COR-L47 (cell line): ENCODE measurements at places on chromosomes 7 and 10.
A peak's percentile ranks its signal among the peaks of the same experiment; 100 is the strongest.

GRCh38 chr7:139916717-139917395, 87.8 kb downstream of the TBXAS1 start:
- no peak for DNase-seq

DNA sequence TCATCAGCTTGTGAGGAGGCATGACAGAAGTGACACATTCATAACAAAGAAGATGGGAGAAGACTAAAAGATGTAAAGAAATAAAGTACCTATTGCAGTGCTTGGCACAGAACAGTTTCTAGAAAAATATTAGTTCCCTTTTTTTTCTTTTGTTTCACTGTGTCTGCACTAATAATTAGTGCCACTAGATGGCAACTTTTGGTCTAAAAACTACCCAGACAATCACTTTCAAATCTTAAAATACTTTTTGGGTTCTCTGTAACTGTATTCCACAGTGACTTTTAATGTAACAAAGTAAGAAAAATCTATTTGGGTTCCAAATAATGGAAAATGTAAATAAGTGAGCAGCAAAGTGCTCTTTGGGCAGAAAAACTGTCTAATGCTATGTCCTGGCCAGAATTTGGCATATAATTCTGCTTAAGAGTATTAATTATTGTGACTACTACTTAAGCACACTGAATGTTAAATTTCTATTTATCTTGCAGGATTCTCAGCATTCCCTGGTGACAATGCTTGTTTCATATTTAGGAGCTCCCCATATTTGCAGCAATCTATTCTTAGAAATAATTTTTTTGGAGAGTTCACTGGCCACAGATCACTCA, 134.8 kb upstream of the KIF5B start:
- no peak for DNase-seq

- DNase-seq: no peak
These were observed 341.6 kb downstream of the ABCA13 start for GRCh38 chr7:48512892-48513291.

DNA sequence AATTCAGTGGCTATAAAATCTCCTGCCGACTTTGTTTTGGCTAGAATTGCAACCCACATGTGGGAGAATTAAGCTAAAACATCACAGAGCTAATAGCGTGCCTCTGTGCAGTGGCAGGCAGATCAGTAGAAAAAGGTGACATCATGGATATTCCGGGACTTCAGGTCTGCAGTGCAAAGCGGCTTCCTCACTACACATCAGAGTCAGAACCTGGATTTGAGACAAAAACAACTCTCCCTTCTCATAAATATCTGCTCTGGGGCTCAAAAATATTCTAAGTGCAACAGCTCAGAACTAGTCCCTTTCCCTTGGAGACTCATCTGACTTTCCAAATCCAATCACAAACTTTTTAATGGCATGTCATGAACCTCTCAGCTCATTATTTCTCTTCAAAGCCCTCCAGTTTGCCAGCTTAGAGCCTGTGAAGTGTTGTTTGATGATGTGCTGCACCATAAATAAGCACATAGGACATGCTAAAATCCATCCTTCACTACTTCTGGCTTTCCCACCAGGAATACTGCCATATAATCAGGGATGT, 337.1 kb downstream of the RNLS start:
- no peak for DNase-seq

DNA sequence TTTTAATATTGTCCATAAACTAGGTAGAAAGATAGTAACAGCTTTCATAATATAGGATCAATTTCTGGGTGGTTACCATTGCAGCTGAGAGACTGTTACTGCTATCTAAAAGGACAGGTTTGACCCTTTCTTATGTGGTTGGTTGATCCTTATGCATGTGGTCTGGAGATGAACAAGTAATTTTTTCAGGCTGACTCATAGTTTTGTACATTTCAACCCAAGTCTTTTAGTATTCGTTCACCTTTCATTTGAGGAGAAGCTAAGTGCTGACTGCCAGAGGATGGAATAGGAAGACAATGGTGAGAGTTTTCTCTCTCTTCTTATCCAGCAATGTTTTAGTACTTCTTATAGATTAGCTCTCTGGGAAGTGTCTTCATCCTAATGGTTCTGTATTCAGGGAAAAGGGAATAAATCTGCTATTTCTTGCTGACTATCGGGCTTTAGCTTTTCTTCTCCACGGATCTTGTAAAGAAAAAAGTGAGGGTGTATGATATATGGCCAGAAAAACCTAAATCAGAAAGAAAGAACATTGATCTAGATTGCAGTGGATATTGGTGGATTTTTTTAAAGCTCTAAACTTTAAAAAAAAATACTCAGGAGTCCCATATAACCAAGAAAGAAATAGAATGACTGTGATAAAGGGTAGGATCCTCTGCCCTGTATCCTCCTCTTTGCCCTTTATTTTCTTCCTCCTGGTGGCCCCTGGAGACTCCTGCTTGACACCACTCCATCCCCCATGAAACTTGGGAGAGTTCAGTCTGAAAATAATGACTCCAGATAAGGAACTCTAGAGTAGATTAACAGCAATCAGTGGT, 88.0 kb downstream of the CPED1 start:
- no peak for DNase-seq

DNA sequence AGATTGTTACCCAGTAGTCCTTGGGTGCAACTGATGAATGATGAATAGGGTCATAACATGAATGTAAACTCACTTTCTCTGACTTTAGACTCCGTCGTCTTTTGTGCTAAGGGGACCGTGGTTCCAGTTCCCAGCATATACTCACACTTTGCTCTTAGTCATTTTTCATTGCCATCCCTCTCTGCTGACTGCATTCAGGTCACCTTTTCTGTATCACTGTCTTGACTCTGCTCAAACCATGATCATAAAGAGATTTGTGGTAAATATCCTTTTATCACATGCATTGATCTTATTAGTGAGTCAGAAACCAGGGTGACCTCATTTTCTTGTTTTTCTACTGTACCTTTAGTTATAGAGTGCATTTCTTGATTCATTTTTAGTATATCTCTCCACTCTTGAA, 141.1 kb upstream of the AGR3 start:
- DNase-seq: no peak

DNA sequence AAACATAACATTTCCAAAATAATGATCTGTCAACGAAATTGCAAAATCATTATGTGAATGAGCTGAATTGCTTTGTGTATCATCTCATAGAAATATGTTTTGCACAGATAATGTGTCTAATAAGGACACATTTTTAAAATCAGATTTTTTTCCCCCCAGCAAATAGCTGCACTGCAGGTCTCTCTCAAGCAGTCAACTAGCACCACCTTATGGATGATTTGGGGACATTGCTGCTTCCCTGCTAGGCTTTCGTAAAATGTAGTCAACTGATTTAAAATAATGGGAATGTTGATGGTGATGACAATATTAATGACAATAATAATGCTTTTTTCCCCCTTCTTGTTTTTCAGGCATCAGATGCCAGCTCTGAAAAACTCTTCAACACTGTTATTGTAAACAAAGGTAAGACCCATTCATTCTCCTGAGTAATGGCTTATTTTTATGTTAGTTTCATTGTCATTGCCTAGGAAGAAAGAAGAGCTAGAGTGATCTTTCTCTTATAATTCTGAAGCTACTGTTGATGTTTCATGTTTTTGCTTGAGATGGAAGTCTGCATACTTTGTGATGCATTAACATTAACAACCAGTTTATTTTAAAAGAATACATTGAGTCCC, 433.6 kb upstream of the GALNT17 start:
- peak; percentile 65 for DNase-seq

DNA sequence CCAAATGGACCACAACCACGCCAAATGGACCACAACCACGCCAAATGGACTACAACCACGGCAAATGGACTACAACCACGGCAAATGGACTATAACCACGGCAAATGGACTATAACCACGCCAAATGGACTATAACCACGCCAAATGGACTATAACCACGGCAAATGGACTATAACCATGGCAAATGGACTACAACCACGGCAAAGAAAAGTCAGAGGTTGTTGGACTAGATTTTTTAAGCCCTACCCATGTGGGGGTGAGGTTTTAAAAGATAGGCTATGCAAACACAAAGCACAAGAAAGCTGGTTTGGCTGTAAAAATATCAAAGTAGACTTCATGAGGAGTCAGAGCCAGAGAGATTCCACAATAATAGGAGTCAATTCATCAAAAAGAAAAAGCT, 55.8 kb downstream of the NCAPG2 start:
- no peak for DNase-seq

- no peak for DNase-seq
These were observed 50.5 kb upstream of the GPR141 start for GRCh38 chr7:37633048-37633447.

GRCh38 chr10:113216102-113216501, 266.1 kb downstream of the TCF7L2 start:
- peak; percentile 27 for DNase-seq

GRCh38 chr10:124156524-124157260, 63.3 kb upstream of the CHST15 start:
- DNase-seq: no peak

DNA sequence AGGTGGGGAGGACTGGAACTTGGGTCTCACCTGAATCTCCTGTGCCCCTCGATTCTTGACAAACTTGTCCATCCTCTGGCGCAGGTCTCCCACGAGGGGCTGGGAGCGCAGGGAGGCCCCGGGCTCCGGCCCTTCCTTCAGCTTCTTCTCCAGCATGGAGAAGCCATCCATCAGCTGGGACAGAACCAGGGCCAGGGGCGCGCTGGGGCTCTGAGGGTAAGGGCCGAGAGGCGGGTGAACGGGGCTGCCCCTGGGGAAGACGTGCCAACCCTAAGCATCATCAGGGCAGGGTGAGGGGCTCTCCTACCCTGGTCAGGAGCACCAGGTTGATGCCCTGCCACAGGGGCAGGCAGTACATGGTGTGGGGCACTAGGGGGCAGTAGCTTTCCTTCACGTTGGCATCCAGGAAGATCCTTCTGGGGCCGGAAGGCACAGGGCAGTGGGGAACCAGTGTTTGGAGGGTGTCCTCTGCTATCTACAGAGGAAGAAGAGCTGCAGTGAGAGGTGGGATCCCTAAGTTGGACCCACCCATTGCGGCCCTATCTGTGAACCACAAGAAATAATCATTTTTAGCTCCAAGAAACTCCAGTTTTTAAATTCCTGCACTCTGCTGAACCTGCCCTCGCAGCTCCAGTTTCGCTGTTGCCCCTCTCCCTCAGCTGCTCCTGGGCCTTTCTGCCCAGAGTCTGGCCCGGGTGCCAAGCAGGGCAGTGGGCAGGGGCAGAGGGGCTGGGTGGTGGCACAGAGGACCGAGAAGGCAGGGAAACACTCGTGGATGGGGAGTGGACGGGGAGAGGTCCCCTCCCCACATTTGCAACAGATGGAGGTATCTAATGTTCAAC, 10.8 kb upstream of the PYROXD2 start:
- DNase-seq: no peak

DNA sequence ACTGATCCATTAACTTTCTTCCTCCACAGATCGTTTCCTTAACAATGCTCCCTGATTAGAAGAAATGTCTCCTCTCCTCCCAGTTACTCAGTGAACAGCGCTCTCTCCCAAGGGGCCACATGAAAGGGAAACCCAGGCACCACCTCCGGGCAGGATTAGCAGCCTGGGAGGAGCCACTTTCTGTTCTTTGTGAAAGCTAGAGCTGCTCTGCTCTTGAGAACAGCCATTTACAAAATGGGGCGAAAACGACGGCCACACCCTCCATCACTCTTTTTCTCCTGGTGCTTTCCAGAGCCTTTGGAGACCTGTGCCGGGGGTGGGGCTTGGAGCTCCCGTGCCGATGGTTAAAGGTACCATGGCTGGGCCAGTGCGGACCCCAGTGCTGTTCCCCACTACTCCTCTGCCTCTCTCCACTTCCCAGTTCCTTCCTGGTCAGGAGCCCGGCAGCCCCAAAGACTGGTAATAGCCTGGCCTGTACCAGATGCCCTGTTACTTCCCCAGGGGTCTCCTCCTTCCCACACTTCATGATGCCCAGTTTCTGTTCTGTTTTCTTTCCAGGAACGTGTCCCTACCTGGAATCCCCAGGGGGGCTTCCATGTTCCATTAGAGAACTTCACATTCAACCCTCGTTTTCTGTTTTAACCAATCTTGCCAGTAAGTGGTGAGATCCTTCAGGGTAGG, 402.9 kb upstream of the GALNT17 start:
- no peak for DNase-seq

DNA sequence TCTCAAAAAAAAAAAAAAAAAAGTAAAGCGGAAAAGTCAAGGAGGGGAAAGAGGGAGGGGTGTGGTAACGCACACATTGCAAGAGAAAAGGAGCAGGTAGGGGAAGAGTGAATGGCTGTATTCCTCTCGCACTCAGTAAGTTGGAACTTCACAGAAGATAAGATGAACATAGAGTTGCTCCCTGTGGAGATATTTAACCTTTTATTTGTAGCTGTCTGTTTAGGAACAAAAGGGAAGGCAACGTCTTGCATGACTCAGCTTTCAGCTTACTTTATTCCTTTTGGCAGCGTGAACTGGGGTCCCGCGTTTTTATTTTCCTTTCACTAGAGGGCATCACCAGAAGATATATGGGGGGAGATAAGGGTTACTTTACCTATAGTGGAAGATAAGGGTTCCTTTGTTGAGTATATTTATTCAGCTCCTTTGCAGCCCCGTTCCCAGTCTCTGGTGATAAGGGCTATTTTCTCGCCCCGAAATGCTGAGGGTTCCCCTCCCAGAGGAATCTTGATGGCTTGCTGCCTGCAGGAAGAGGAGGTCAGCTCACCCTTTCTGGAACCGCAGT, 78.5 kb downstream of the APBB1IP start:
- DNase-seq: no peak

- no peak for DNase-seq
These were observed 70.8 kb downstream of the LRRC17 start for GRCh38 chr7:102983602-102984001.

GRCh38 chr7:80124526-80125264, 9.9 kb upstream of the GNAI1 start:
- no peak for DNase-seq
